Activated naive CD4-positive, alpha-beta T cell treated with anti-CD3 and anti-CD28 coated beads, Interleukin-2, amount 10 ng/mL, durations not matched to agents 7 days and 5 days (primary cell): ENCODE measurements at places on chromosomes 2 and 18.

GRCh38 chr18:54734059-54734458, 94.2 kb upstream of the RAB27B start:
- DNase-seq, result no peak

- DNase-seq, result no peak
Observed at GRCh38 chr2:32768387-32769174, 140.7 kb downstream of the TTC27 start.

- DNase-seq, result no peak
Observed at GRCh38 chr2:197080578-197081216, 154.2 kb upstream of the PGAP1 start.

DNA sequence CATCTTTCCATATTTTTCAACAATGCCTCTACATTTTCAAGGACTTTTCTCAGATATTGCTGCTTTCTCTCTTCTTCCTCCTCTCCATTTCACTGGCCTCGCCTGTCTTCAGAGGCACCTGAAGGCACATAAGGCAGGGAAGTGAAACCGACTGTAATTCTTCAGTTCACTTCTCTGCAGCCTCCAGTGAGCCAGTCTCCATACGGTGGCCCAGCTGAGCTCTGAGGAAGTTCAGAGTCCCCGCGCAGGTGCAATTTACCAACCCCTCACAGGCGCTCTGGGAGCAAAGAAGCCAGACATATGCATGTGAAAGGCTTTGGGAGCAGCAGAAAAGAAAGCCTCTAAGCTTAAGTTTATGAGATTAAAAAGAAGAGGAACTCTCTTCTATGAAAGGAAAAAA, 12.4 kb downstream of the KLHL14 start:
- DNase-seq, result no peak

DNA sequence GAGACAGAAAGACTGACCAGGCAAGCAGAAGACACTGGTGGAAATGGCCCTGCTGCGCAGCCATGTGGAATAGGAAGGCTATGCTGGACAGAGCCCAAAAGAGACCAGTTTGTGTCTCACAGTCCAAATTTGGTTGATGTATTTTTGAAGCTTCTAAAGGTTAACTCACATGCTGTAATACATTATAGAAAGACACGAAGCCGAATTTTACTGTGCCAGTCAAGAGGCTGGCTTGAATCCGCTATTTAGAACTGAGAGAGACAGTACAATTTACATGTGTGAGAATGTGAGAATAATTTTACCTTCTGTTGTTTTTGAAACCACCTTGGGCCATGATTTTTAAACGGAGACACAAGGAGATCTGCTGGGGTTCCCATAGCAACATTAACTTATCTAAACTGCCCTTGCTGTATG, 113.6 kb downstream of the METTL8 start:
- no peak for DNase-seq
